ENCODE measurements at places on chromosomes 6 and 20.
A peak's percentile ranks its signal among the peaks of the same experiment; 100 is the strongest.

DNA sequence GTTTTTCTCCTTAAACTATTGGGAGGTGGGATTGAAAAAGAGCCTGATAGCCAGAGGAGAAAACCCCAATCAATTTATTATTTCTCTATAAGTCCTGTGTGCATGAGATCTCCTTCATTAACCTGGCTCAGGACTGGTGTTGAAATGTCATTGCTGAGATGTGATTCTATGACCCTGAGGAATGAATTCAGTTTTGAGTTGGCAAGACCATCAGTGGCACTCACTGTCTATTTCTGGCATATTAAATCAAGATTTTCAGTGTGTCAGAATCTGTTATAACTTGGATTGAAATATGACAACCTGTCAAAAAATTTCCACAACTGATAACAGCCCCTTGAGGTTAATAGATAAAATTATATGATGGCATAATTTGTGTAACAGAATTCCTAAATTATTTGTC, 431.1 kb downstream of the TFAP2B start:
- no peak for DNase-seq

- no peak for DNase-seq
Measured at GRCh38 chr6:149137594-149137993, 179.9 kb upstream of the TAB2 start.

DNA sequence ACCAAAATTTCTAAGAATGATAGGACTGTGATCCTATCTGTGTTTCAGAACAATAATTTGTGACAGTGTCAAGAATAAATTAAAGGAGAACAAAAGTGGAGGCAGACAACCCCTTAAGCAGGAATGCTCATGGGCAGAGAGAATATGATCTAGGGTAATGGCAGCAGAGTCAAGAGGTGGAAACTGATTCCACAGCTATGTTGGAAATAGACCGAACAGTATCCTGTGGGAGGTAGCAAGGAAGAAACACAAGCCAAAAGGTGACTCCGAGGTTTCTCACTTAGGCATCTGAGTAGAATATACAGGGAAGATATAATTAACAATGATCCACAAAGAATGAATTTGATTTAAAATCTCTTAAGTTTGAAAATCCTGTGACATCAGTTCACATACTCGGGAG, 100.5 kb downstream of the NRSN1 start:
- no peak for DNase-seq

DNA sequence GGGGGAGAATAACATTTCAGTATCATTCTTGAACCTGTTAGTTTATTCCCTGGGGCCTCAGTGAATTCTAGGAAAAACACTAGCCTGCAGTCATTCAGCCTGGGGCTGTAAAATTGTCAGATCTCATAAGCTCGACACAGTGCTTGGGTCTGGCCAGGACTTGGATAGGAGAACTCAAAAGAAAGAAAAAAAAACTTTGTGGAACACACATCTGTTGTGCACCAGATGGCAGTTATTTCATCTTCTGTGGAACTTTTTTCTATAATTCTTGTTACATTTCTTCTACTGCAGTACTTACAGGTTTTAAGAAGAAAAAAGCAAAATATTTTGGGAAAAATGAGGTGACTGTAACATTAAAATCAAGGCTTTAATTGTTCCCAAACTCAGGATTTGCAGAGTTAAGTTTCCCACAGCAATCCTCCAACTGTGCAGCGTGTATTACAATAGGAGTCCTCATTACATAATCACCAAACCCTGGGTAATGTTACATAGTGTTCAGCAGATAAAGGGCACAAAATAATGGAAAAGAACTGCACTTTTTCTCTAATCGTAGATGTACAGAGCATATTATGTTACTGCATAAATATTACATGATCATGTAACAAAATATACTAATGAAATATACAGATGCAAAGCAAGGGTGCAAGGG, 531.1 kb upstream of the CITED2 start:
- no peak for DNase-seq

DNA sequence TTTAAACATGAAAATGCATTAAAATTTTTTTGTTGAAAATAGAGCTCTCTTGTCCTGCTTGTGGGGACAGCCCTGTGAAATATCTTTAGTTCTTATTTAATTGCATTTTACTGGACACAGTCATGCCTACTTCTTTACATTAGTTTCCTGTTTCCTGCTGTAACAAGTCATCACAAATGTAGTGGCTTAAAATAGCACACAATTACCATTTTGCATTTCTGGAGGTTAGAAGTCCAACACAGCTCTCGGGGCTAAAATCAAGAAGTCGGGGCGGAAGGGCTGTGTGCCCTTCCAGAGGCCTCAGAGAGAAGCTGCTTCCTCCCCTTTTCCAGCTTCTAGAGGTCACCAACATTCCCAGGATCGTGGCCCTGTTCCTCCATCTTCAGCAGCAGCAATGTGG, 29.4 kb downstream of the PNLDC1 start:
- DNase-seq, result peak; percentile 54

- DNase-seq, result peak; percentile 82
Measured at GRCh38 chr6:30541515-30542403, 14.5 kb downstream of the GNL1 start.

DNA sequence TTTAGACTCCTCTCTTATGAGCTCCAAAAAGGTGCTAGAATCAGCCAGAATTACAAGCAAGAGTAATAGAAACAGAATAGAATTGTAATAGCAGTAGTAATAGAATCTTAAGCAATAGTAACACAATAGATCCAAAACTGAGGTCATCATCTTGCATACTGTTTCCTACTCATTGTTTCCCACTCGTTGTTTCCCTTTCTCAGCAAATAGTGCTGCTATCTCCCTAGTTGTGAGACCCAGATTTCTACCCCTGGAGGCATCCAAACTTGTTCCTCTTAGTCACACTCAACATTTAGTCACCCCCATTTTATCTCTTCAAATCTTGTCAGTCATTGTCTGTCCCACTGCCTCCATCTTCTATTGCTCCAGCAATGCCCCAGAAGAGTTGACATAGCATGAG, 356.9 kb upstream of the MARCKS start:
- no peak for DNase-seq

Measured in KG1 (cell line).